ENCODE measurements at places on chromosomes 3 and 15.

GRCh38 chr3:113051787-113052186 lies 61.0 kb downstream of the GTPBP8 start:
- no peak for DNase-seq

- DNase-seq: no peak
Measured at GRCh38 chr15:35206060-35206675, 121.1 kb upstream of the NANOGP8 start.

GRCh38 chr15:99556011-99556410 lies 9.8 kb upstream of the MEF2A start:
- DNase-seq: no peak

GRCh38 chr3:145383416-145383815 lies 777.6 kb downstream of the PLOD2 start:
- no peak for DNase-seq

DNA sequence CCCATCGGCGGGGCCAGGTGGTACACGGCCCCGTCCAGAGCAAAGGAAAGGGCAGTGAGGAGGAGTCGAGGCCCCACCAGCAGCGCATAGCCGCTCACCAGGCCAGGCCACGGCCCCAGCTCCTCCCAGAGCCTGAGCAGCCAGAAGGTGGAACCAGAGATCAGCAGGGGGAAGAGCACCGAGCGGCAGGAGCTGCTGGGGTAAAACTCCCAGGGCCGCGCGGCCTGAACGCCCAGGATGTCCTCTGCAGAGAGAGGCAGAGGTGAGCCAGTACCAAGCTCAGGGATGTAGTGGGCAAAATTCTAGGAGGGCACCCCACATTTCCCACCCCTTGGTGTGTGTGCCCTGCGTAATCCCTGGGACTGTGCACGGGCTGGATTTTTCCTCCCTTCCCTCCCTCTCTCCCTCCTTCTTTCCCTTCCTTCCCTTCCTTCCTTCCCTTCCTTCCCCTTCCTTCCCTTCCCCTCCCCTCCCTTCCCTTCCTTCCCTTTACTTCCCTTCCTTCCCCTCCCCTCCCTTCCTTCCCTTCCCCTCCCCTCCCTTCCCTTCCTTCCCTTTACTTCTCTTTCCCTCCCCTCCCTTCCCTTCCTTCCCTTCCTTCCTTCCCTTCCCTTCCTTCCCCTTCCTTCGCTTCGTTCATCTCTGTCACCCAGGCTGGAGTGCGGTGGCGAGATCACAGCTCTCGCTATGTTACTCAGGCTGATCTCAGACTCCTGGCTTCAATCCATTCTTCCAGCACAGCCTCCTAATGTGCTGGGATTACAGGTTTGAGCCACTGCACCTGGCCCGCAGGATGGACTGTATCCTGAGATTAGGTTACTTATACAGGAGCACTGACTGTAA lies 6.3 kb upstream of the NCBP2 start:
- DNase-seq: no peak

- no peak for DNase-seq
Measured at GRCh38 chr3:108114423-108115065, 23.7 kb upstream of the CD47 start.

Data from activated CD8-positive, alpha-beta memory T cell treated with anti-CD3 and anti-CD28 coated beads for 1 hour (primary cell).